ENCODE measurements at places on chromosomes 2 and 18. TPM values are rescaled to one million over a fixed set of nuclear protein-coding genes. Genes with fewer than 3 reads are reported as not detected.

TRIB2 gene
- total RNA-seq, result 7.8 TPM

DNA sequence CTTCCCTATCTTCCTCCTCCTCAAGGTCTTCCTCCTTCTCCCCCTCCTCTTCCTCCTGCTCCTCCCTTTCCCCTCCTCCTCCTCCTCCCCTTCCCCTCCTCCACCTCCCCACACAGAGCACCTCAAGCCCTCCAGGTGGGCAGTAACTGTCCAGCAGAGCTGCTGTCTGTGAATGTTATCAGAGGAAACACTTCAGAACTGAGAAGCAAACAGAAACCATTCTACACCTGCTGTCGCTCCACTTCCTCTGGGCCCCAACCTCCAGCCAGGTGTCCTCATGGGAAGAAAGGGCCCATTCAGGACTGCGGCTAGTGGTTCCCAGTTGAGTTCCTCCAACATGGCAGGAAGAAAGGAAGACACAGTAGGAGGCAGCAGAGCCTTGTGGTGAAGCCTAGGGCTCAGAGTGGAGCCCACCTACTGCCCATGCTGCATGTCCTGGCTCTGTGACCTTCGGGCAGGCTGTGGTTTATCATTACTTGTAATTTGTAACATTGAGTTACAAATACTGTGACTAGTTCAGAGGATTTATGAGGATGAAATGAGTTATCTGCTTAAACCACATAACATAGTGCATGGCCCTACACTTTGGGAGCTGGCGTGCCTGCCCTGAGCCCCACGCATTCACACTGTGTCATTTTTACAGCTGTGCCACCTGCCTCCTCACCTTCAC is 165.9 kb upstream of the ID2 start:
- no peak for DNase-seq

DNA sequence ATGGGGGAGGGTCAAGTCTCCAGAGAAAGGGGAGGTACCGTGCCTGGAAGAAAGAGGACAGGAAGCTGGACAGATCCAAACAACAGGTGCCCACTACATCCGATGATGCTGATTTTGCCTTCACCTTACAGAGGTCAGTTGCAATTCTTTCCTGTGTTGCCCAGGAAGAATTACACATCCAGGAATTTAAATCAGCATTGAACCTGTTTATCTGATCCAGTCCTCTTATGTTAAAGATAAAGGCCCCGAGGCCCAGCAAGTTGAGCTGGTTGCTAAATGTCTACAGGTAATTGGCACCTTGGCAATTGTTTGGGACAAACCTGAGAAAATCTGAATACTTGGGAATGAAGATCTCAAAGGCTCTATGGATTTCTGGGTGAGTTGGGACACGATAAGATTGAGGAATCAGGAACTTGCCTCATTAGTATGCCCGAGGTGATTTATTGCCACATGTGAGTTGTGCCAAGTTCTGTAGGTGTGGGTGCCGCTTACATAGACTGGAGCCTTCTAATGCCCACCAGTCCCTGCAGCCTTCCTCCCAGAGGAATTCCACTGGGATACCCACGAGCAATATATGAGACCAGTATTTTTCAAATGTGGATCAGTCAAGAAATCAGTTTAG is 6.9 kb upstream of the CNNM4 start:
- no peak for DNase-seq

- DNase-seq, result no peak
These were observed 42.3 kb downstream of the BAZ2B start for GRCh38 chr2:159573846-159574606.

TIGD1 gene
- total RNA-seq, result 4.4 TPM

DNA sequence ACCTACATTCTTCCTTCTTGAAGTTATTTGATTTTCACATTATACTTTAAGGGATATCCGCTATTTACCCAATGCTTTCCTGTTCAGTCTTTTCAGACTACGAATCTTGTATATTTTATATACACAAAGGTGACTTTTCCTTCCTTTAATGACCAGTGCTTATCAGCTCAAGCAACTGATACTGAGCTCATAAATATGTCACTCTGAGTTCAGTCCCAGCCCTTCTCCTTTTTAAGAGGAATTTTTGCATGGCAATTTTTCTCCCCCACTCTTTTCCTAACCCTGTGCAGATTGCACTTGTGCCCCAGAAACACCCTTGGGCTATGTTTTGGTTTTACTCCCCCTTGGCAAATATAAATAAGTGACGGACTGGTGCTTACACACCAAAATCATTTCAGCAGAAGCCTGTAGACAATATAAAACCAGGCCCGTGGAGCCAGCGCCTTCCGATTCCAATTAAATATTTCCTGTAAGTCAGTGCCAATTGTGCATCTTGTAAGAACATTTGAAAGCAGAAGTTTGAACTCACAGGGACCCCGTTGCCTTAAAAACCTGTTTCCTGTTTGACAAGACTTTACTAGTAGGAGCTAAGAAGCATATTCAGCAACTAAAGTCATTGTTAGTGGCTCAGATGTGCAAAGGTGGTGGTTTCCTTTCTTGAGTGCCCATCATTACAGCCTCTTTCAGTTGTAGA is 66.3 kb upstream of the GATA6 start:
- no peak for DNase-seq

DNA sequence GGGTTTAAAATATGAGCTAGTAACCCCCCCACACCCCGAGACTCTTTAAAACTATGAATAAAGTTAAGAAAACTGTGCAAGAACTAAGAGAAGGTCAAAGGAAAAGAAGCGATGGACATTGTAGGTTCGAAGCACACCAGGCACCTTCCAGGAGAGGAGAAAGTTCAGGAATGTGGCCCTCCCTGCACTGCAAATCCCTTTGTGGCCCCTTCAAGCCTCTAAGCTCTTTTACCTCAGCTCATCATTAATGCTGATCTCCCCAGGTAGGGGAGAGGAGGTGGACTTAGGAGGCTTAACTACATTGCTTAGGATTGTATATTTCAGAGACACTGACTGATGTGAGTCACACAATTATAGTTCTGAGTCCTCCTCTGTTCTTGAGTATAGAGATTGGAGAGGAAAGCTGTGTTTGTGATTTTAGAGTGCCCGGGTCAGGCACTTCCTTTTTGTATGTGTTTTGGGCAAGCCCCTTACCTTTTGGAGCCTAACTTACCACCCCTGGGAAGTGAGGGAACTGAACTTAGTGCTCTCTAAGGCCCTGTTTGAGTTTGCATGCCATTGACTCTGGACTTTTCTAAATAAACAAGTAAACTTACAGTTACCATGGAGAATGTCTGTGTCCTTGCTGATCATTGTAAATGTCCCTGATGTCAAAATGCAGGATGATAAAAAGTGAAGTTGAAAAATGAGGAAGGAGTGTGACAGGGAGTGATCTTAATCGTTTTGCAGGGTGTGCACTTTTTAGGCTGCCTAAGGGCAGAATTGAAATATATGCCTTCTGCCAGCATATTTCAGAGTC is 140.8 kb upstream of the ZEB2 start:
- DNase-seq, result no peak

- DNase-seq, result no peak
These were observed 630.3 kb upstream of the NRXN1 start for GRCh38 chr2:51662187-51662586.

GPR45 gene
- total RNA-seq, result not detected

- no peak for DNase-seq
These were observed 3.2 kb downstream of the TNS1 start for GRCh38 chr2:217999595-217999959.

DNA sequence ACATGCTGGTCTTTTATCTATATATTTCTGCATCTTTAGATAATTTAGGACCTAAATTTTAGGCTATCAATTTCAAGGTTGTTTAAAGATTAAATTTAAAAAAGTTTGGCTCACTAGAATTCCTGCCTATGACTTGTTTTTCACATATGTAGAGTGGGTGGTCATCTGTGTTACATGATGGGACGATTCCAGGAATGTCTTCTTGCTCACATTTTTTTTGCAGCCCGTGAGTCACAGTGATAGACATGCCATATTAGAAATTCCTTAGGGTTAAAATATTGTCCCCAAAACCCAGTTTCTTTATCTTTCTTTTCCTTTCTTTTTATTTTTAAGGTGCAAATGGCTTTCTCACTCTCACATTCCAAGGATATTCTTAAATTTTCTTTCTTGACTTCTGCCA is 652.0 kb downstream of the PLCL1 start:
- DNase-seq, result no peak

- DNase-seq, result no peak
These were observed 101.3 kb downstream of the ANKRD44 start for GRCh38 chr2:197209246-197209645.
